Large intestine (tissue), 12 donors: ENCODE measurements at places on chromosomes 7 and 10. TPM values are rescaled to one million over a fixed set of nuclear protein-coding genes. Genes with fewer than 3 reads are reported as not detected.

The PLAU gene
- polyA plus RNA-seq = 19.6 TPM

- peak; percentile 21 for DNase-seq
These were observed 534 bp downstream of the UBE3C start for GRCh38 chr7:157139111-157139809.

- DNase-seq = peak; percentile 90
These were observed 7.9 kb downstream of the PKD1L1 start for GRCh38 chr7:47940088-47941013.

DNA sequence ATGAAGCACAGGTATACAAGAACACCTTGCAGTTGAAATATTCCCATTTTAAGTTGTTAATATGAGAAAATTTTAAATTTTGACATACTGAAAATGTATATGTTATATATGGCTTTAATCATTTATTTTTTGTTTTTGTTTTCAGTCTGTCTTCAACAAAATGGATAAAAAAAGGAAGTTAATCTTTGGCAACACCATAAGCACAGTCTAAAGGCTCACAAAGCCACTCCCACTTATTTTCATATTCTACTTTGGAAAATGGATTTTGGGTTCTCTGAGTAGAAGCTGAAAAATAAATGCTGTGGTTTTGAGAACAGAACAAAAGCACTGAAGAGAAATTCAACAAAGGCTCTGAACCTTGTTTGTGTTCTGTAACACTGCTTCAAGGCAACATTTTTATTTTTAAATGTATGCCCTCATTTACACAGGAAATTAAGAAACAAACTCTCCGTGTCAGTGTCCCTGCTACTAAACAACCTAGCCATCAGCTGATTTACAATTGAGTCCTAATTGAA lies 81.3 kb upstream of the LRRN3 start:
- no peak for DNase-seq
